ENCODE measurements at places on chromosomes 5 and 9.
A peak's percentile ranks its signal among the peaks of the same experiment; 100 is the strongest.

- no peak for DNase-seq
Observed at GRCh38 chr9:113369855-113370140, 7.0 kb downstream of the HDHD3 start.

DNA sequence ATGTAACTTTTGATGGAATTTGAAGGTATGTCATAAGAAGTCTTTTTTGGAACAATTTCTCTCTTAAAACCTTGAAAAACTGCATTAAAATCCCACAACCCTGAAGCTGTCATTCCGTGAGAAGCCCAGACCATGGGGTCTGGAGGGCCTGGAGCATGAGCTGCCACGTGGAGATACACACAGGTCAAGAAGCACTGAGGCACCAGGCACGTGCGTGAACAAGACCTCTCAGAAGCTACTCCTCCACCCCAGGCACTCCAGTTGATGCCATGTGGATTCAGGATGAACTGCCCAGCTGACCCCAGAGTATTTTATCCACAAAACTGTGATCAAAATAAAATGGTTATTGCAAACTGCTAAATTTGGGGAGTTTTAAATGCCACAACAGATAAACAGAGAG lies 227.5 kb upstream of the BRINP1 start:
- no peak for DNase-seq

- DNase-seq = peak; percentile 85
Observed at GRCh38 chr5:133930061-133930812, 38.2 kb downstream of the C5orf15 start.

GRCh38 chr9:124485201-124485600 lies 22.0 kb downstream of the NR5A1 start:
- no peak for DNase-seq

- no peak for DNase-seq
Observed at GRCh38 chr9:111993319-111993718, 96.7 kb downstream of the UGCG start.

DNA sequence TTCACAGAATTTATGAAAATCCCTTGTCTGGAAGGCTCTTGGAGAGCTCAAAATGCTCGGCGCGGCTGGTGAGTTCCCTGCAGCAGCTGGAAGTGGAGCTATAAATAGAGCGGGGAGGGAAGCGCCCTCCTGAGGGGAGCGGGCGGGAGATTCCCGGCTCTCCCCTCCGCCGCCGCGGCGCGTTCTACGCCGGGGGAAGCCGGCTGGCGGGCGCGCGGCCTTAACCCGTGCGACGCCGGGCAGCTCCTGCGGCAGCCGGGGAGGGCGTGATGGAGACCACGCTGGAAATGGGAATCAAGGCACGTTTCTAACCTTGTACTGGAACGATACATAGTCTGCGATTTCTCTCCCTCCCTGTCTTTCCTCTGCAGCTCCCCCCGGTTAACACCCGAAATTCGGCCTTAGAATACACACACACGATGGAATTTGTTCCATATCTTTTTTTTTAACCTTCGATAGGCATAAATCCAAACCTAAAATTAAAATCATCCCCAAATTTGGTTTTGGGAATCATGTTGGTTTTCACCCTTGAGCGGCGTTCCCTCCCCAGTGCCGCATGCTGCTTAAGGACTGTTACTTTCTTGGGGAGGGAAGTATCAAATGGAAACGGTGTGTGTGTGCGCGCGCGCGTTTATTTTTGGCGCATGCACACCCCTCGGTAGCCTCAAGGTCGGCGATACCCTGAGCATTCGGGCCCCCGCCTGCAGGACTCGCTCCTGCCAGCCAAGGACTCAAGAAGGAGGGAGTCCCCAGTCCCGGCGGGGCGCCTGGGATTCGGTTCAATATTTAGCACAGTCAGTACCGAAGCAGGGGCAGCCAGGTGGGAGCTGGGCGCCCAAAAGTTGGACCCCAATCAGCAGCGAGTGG lies 306.3 kb upstream of the KCNN2 start:
- DNase-seq = no peak

- no peak for DNase-seq
Observed at GRCh38 chr5:172119921-172120688, 67.9 kb downstream of the STK10 start.
